Activated CD4-positive, alpha-beta T cell treated with anti-CD3 and anti-CD28 coated beads for 4 hours (primary cell): ENCODE measurements at places on chromosomes 11 and 22.

GRCh38 chr11:58506935-58507334 is 970 bp downstream of the OR5B21 start:
- DNase-seq: no peak

DNA sequence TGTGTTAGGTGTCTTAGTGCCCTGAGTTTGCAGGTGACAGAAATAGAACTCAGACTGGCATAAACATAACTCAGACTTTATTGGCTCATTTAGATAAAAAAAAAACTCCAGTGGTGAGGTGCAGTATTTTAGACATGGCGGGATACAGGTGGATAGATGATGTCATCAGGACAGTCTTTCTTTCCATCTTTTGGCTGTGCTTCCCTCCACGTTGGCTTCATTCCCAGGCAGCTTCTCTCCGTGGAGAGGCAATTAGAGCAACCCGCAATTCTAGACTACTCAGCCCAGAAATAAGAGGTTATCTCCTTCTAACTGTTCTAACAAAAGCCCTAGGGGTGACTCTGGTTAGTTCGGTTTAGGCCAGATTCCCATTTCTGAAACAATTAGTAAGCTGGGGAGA is 40.5 kb downstream of the NCAM1 start:
- no peak for DNase-seq

GRCh38 chr11:134531327-134532130 is 119.5 kb upstream of the B3GAT1 start:
- DNase-seq: no peak

- no peak for DNase-seq
These were observed 688 bp downstream of the SERPING1 start for GRCh38 chr11:57597916-57598830.

DNA sequence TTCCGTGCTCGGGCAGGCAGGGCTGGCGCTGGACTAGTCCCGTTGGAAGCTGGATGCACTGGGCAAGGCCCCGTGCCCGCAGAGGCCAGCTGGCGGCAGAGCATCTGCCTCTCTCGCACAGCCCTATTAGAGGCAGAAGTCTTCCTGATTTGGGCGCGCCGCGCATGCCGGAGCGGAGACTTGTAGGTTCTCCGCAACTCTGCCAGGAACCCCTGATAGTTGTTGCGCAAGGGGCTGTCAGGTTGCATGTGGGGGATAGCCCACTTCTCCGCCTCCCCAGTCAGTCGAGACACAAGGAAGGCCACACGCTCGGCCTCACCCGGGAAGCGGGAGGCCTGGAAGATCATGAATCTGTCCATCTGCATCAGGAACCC is 1.2 kb downstream of the RTL6 start:
- DNase-seq: no peak

DNA sequence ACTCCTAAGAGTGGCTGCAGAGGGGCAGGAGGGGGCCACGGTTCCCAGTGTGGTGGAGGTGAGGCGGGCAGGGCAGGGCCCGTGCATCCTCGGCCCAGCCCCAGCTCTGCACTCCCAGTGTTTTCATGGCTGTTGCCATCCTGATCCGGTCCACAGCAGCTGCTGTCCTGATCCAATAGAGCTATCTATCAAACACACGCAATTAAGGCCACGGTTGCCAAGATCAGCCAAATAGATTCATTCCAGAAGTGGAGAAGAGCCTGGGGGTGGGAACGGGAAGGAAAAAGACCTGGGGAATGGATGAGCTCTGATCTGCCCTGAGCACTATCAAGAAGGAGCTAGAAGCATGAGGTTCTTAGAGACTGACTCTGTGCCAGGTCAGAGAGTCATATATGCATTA is 160.9 kb upstream of the SYT13 start:
- DNase-seq: no peak

DNA sequence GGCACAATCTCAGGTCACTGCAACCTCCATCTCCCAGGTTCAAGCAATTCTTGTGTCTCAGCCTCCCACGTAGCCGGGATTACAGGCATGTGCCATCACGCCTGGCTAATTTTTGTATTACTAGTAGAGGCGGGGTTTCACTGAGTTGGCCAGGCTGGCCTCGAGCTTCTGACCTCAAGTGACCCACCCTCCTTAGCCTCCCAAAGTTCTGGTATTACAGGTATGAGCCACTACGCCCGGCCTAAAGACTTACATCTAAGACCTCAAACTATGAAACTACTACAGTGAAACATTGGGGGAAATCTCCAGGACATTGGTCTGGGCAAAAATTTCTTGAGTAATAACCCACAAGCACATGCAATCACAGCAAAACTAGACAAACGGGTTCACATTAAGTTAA is 13.8 kb upstream of the FAM181B start:
- DNase-seq: no peak

DNA sequence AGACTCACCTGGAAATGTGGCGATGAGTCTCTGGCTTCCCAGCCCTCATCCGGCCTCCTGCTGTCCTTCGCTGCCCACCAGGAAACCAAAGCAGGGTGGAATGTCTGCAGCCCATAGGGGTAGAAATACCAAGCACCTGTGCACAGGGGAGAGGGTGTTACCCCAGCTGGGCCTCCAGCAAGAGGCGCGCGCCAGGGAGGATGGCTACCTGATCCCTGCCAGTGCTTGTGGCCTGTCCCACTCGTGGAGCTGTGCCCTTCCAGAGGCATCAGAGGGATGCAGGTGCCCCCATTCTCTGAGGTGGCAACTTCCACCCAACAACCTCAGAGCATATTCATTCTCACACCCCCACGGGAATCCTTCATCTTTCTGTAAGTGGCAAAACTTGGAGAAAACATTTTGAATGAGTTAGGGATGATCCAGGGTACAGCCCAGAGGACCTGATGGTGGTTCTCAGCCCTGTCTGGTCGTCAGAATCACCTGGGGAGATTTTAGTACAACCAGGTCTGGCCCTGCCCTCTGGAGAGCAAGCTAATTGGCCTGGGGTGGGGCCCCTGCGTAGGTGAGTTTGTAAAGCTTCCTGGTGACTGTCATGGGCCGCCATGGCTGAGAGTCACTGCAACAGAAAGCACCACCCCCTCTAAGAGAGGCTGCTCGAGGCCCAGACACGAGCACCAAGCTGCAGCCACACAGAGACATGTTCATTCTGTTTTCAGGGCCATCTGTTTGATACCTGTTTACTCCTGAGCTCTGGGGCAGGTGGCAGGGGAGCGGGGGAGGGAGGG is 9.9 kb downstream of the SUN2 start:
- DNase-seq: no peak

DNA sequence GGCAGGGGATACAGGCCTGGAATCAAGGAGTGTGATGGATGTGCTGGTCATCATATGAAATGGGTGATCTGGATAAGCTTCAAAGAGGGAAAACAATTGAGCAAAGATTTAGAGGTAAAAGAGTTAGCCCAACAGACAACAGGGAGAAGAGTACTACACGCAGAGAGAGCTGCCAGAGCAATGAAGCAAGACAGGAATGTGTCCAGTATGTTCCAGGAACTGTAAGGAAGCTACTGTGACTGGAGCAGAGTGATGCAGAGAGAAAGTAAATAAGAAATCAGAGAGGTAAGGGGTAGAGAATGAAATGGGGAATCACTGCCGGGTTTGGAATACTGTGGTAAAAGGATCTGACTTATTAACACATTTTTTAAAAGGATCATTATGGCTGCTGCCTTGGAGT is 255.1 kb downstream of the DCDC1 start:
- DNase-seq: no peak

DNA sequence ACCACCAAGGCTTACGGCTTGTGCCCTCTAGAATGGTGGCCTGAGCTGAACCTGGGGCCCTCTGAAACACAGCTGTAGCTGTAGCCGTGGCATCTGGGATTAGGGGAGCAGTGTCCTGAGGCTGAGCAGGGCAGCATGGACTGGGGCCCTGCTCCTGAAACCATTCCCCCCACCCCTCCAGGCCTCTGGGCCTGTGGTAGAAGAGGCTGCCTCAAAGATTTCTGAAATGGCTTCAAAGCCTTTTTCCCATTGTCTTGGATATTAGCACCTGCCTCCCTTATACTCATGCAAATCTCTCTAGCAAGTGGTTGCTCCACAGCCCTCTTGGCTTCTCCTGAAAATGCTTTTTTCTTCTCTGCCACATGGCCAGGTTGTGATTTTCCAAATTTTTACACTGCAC is 106.9 kb downstream of the CTNND1 start:
- no peak for DNase-seq

- no peak for DNase-seq
These were observed 10.8 kb downstream of the CACNA1I start for GRCh38 chr22:39581303-39581702.

DNA sequence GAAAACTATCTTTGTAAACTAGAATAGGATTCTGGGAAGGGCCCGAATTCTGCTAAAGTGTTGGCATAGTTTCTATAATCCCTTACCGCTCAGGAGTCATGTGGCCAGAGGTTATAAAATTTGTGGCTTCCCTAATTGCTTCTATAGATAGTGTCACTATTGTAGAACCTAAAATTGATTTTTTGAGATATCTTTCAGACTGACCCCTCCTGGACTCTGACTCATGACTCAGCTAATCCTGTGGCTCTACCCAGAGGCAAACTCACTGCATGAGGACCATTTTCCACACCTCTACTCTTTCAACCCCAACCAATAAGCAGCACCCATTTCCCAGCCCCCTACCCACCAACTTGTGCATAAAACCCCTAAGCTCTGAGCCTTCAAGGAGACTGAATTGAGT is 61.8 kb upstream of the PRSS23 start:
- DNase-seq: no peak

- DNase-seq: no peak
These were observed at the start of gene SCGB2A2 for GRCh38 chr11:62269654-62270278. Gene SCGB2A2 (plus strand): TSS chr11:62270158. CDS start chr11:62270217, 59 bp downstream.

DNA sequence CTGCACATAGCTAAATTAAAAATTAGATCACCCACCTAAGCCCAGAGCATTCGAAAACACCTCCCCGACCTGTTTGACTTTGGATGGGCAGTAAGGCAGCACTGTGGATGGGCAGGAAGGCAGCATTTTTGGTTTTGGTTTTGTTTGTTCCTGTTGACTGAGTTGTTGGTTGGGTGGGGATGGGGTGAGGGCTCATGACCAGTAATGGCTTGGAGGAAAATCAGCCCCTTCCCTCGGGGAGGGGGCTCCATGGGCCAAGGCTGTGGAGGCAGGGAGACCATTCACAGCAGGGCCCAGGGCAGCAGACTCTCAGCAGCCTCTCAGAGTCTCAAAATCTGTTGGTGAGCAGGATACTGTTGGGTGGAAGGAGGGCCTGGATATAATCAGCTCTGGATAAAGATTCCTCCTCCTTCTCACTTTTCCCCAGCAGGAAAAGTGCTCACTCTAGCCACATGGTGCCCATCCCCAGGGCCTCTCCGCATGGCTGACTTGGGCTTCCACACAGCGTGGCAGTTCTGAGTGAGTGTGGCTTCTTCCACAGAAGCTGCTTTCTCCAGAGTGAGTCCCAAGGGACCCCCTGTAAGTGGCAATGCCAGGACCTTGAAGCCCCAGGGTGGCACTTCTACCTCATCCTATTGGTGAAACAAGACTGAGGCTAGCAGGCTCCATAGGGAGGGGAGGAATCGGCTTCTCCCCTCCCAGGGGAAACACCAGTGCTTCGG is 1491.2 kb downstream of the BRD1 start:
- no peak for DNase-seq

- no peak for DNase-seq
These were observed 35.4 kb downstream of the SLC1A2 start for GRCh38 chr11:35383953-35384352.

DNA sequence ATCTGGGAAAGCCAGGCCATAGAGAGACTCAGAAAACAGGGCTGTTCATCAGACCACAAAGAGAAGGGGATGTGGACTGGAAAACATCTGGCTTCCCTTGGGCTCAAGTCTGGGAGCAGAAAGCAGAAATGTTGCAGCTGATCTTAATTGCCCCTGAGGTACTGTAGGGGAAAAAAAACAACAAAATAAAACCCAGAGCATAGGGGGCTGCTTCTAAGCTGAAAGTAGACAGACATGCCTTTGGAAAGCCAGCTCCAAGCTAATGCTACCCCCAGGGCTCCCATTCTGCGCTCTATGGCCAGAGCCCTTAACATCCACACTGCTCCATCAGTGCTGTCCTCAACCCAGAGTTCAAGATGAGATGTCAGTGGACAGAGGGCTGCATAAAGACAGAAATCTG is 2.0 kb upstream of the PACSIN3 start:
- DNase-seq: no peak

- DNase-seq: no peak
These were observed 13.7 kb downstream of the DCDC1 start for GRCh38 chr11:31355817-31356216.

- no peak for DNase-seq
These were observed 131.6 kb downstream of the FBXO7 start for GRCh38 chr22:32606181-32606580.

DNA sequence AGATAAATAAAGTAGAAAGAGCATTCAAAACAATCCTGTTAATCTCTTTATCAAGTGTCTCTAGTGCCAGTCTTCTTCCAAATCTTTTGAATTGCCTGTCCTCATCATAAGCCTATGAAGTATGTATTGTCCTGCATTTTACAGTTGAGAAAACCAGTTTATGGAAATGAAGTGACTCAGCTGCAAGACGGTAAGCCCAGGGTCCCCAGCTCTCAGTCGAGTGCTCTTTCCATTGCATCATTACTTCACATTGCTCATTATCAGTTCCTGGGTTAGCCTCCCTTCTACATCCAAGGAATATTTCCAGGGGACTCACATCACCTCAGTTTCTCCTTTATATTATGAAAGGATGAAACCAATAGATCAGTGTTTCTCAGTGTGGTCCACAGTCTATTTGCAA is 9.1 kb upstream of the P4HA3 start:
- DNase-seq: no peak

GRCh38 chr11:107564877-107565218 is 687 bp downstream of the ALKBH8 start:
- DNase-seq: no peak

DNA sequence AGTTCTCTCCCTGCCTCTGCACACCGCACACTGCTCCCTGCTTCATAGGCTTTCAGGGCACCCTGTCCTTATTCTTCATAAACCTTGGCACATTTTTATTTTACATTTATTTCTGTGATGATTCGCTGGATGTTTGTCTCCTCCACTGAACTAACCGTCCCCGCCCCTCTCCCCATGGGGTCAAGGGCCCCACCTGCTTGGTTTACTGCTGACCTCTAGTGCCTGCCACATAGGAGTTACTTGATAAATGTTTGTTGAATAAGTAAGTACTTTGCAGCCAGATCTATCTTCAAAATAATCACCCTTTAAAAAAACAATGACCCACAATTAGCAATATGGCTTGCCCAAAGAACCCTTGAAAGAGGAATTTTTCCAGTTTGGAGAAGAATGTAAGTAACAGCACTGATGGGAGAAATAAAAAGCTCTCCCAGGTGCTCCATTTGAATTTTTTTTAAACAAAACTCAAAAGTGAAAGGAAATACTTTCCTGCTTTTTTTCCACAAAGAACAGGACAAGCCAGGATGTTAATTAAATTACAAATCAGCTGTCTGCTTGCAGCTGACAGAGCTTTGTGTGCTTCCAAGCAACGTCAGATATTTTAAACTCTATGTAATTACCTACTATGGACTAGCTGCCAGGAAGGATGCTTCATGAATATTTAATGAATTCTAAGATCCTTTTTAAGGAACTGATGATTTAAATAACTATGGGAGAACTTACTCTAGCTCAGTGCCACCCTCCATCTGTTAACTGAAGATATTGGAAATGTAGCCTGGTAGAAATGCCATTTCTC is 1083.6 kb downstream of the DLG2 start:
- DNase-seq: no peak
